ENCODE measurements at places on chromosomes 2 and 18.

DNA sequence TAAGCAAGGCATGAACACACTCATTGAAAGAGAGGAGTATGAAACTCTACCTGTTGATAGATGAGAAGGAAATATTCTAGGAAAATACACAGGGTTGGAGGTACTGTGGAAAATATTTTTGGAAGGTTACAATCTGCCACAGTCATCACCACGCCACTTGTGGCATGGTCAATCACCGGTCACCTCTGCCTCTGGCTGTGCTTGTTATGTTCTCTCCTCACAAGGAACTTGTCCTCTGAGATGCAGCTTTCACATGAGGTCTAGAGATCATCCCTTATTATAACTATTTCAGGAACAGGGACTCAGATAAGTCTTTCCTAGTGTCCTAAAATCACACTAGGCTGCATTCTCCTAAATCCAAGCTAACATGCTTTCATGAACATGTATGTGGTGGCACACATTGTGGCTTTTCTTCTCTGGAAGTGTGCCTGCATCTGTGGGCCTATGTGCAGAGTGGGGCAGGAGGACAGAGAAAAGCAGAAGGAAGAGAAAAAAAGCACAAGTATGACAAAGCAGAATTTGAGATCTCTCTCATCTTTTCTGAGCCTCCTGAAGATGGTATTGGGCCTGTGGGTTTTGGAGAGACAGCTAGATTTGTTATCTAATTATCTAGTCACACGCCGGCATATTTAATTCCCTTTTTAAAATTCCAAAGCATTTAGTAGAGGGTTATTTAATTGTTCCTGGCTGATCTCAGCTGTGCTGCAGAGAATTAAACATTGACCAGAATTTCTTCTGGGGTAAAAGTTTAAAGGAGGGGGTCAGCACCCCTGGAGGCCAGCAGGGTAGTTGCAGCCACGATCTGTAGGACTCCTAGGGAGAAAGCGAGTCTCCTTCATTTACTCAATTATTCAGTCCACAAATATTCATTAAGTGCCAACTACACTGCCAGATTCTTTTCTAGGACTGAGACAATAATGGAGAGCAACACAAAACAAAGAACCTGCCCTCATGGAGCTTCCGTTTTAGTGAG, 294.6 kb downstream of the RDH14 start:
- no peak for DNase-seq

GRCh38 chr2:35410431-35411061, 945.0 kb upstream of the CRIM1 start:
- DNase-seq: peak; percentile 44

- no peak for DNase-seq
Measured at GRCh38 chr2:120434492-120435308, 88.8 kb downstream of the INHBB start.

DNA sequence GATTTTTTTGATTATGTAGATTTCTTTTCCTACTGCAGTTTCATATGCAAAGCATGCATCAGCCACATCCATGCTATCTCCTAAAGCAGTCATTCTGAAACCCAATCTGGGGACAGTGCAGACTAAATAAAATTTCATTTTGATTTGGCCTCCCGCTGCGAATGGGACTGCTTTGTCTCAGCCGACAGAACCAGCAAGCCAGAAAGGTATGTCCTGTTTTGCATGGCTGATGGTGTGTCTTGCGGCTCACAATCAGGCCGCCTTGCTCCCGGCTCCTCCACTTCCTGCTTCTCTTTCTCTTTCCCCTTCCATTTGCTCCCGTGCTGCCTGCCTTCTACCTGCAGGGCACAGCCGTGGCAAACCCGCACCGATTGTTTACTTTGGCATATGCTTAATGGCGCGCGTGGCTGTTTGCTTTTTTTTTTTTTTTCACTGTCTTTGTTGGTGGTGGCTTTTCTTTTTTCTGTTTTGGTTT, 419.6 kb upstream of the POU3F3 start:
- peak; percentile 41 for DNase-seq

DNA sequence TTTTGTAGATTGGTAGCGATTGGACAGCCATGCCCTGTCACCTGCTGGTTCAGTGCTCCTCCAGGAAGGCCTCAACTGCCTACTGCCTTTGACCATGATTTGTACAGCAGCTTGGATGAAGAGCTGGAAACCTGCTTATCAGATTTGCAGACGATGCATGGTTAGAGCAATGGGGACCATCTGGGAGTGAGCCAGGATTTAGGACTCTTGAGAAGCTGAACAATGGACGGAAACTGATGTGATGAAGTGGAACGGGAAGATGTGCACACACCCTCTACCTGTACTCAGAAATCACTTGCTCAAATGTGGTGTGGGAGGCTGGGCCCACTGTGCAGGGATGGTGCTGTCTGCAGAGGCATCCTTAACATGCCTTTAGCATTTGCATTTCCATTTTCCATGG, 57.2 kb downstream of the NCK2 start:
- no peak for DNase-seq

GRCh38 chr2:66790651-66791181, 355.8 kb downstream of the MEIS1 start:
- no peak for DNase-seq

GRCh38 chr2:109189751-109190150, 60.7 kb downstream of the SH3RF3 start:
- no peak for DNase-seq

All from left kidney (tissue), 8 donors.